ENCODE measurements at places on chromosomes 5 and 9.

DNA sequence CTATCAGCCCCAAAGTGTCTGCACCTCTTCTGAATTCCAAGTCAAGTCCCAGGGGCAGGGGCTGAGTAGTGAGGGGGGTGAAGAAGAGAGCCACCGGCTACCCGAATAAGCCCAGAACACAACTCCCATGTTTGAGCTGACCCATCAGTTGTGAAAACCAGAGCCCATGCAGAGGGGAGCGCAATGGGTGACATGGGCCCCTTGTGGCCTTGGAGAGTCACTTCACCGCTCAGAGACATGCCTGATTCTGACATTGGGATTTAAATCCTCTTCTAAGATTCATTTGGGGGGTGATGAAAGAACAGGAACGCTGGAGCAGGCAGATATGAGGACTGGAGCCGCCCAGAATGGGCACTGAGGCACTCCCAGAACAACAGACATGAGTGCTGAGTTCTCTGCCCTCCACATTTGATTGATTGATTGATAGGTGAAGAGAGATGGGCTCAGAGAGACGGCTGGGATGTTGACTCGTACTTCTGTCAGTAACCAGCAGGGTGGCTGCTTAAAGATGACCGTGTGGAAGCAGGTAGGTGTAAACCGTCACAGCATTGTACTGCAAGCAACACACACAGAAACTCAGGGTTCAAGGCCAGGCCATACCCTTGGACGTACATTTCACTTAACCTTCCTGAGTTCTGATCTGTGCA is 74.3 kb downstream of the GPR21 start:
- no peak for DNase-seq

DNA sequence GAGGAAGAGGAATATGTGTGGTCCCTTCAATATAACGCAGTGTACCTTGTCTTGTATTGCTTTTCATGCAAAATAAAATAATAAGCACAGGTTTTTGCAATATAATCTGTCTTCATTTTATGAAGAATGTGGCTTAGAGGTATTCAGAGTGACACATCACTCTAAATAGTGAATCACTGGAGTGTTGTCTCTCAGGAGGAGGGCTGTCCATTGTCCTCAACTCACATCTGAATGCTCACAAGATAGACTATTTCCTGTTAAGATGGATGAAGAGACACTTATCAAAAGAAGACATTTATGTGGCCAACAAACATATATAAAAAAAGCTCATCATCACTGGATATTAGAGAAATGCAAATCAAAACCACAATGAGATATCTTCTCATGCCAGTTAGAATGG is 1147.5 kb upstream of the C9orf72 start:
- no peak for DNase-seq

- DNase-seq = no peak
Observed at GRCh38 chr5:98779264-98779877, 5.9 kb downstream of the RGMB start.

GRCh38 chr5:88659529-88660263 is 223.3 kb downstream of the MEF2C start:
- DNase-seq = no peak

GRCh38 chr5:92922231-92922967 is 658.6 kb downstream of the NR2F1-AS1 start:
- DNase-seq = no peak

All from NCI-H1417 (cell line).